Immature natural killer cell (primary cell): ENCODE measurements at places on chromosomes 6 and 20. TPM values are rescaled to one million over a fixed set of nuclear protein-coding genes. Genes with fewer than 3 reads are reported as not detected.
A peak's percentile ranks its signal among the peaks of the same experiment; 100 is the strongest.

BPIFB2 gene
- not detected for polyA plus RNA-seq

SLC16A10 gene
- polyA plus RNA-seq, result not detected

MLN gene
- not detected for polyA plus RNA-seq

OXT gene
- not detected for polyA plus RNA-seq

TAP1 gene
- polyA plus RNA-seq, result 310 TPM

DNA sequence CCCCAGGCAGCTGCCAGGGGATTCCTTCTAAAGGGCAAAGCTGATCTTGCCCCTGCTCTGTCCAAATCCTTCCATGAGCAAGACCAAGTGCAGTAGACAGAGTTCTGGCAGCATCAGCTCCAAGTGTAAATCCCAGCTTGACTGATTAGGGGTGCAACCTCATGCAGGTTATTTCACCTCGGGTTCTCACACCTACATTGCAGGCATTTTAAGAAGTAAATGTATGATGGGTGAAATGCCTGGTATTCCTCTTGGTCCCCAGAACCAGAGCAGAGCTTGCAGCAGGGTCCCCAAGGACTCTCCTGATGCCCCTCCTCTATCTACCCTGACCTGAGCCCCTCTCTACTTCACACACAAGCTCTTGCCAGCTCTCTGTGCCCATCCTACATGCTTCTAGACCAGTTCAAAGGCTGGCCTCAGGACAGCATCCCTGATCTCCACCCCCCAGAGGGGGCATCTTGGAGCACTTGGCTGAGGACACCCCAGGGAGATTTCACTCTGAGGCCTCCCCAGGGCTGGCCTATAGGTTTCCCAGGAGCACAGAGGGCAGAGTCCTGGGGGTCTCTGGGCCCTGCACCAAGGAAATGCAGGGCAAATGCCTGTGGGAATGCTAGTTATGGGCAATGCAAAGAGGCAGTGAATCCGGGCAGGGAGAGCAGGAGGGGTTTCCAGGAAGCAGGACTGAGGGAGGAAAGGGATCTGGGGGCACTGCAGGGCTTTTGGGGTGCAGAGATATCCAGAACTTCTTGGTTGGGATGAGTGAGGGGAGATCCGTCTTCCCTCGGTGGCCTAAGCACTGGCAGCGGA lies 1.0 kb downstream of the LZTS3 start:
- no peak for DNase-seq

- DNase-seq, result no peak
These were observed 197.2 kb downstream of the KIF6 start for GRCh38 chr6:39527792-39528564.

DNA sequence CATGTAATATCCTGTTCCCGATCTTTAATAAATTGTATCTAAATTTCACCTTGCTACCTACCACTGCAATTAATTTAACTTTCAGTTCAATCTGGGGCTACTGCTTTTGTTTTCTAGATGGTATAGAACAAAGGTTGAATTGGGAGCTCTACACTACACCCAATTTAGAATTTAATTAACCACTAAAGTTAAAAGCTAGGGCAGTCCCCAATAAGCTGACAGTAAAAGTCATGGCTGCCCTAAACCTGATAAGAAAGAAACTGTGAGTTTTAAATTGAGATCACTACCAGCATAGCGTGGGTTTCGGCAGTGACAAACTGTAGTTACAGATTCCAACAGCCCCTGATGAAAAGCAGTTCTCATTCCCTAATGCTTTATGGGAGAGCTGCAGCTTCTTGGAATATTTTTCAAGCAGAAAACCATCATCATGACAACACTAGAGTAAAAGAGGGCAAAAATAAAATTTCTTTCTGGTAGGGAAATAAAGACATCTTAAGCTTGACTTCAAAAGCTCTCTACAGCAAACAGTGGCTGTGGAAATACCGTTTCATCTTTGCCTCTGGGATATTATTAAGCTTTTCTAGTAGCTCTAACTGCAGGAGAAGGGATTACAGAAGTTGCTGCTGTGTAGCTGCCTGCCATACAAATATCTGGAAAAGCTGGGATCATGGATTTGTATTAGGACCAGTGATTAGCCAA lies 1372.1 kb downstream of the EPHA7 start:
- no peak for DNase-seq

GRCh38 chr6:168979254-168979653 lies 274.4 kb downstream of the THBS2 start:
- no peak for DNase-seq

DNA sequence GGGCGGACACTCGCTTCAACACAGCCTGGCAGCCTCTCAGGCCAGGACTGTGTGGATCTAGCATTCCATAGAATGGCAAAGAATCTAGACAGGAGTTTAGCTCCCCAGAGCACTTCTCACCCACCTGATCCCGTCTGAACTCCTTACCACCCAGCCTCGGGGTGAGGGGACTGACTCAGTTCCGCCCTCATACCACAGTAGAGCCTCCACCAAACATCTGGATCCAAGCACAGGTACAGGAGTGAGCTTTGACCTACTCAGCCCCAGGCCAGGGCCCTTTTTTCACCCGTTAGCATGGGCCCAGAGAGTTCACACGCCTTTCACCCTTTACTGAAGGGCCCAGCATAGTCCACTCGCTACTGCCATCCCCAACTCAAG lies 715 bp downstream of the PSMF1 start:
- no peak for DNase-seq

DNA sequence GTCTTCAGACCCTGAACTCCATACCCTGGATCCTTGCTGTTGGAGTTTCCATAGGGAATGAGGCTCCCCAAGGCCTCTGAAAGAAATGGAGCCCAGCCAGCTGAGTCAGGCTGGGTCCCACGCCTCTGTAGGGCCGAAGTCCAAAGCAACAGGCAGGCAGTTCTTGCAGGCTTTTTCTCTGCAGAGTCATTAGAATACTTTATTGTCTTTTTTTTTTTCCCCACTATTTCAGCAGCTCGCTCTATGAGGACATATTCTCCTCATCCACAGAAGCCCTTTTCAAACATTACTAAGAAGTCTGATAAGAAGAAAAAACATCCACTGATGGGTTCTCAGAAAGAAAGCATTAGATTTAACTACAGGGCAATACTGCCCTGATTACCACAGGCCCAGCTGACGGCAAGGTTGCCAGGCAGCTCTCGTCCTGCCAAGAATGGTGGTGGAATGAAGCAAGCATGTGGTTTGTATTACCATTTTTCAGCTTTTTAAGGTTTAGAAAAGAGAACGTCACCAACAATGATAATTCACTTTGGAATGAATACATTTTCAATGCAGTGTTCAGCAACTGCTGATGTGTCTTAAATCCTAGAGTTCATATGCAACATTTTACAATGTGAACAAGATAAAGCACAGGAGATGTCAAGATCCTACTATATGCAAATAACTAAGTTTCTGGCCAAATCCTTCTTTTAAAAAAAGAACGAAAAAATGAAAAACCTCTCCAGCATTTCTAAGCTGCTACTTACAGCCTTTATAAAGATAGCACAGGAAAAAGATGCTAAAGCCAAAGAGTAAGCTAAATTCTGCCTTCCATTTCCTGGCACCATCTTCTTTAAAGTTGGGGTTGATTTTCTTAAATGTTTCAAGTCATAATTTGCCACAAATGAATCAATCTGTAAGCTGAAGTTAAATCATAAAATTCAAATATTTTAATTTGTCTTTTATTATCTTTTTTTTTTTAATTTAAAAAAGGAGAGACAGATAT lies 223.6 kb upstream of the CITED2 start:
- DNase-seq, result no peak

DNA sequence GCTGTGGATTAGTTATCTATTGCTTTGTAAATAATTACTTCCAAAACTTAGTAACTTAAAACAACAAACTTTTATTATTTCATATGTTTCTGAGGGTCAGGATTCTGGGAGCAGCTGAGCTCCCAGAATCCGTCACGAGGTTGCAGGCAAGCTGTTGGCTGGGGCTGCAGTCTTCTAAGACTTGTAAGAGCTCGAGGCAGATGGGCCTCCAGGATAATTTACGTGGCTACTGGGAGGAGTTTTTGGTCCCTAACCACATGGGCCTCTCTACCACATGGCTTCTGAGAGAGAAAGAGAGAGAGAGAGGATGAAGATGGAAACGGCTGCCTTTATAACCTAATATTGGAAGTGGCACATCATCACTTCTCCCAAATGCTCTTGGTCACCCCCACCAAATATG lies 64.9 kb upstream of the SULF2 start:
- no peak for DNase-seq

- DNase-seq, result no peak
These were observed 12.7 kb downstream of the HECA start for GRCh38 chr6:139147628-139148027.

GRCh38 chr20:63014710-63015109 lies 7.9 kb upstream of the BHLHE23 start:
- DNase-seq, result no peak

DNA sequence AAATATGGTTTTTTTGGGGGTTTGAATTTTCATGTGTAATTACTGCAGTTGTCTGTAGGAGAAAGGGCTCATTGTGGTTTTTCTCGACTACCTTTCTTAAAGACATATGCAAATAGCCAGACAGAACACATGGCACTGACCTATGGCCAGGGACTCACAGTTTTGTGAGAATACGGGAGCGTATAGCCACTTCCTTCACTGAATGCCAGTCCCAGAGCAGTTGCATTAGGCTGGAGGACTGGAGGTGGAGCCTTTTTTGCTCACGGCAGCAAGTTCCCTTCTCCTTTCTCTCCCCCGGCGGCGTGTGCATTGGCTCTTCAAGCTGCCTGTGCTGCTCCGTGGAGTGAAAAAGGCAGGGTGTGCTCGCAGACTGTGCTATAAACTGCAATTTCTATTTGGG lies 114.9 kb downstream of the AKAP7 start:
- peak; percentile 3 for DNase-seq

DNA sequence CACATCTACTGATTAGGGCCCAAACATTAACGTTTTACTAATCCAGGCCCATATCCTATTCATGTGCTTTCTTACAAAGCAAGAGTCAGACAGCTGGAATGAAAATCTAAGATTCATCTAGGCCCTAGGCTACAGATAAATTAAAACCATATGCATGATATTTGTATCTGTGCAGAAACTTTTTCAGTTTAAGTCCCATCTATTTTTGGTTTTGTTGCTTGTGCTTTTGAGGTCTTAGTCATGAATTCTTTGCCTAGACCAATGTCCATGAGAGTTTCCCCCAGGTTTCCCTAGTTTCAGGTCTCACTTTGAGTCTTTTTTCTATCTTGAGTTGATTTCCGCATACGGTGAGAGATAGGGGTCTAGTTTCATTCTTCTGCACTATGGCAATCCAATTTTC lies 20.2 kb downstream of the ADNP start:
- no peak for DNase-seq

- no peak for DNase-seq
These were observed 1.3 kb upstream of the CNR1 start for GRCh38 chr6:88167352-88167937.
